Activated CD4-positive, alpha-beta T cell treated with anti-CD3 and anti-CD28 coated beads, Interleukin-2, amount 50 U/mL, for 4 hours (primary cell): ENCODE measurements at places on chromosomes 3 and 15.
A peak's percentile ranks its signal among the peaks of the same experiment; 100 is the strongest.

GRCh38 chr3:134867277-134867676 lies 72.2 kb downstream of the EPHB1 start:
- no peak for DNase-seq

- no peak for DNase-seq
These were observed 61.2 kb upstream of the XRN1 start for GRCh38 chr3:142509079-142509478.

- no peak for DNase-seq
These were observed 461.8 kb downstream of the MAGI1 start for GRCh38 chr3:65576966-65577365.

DNA sequence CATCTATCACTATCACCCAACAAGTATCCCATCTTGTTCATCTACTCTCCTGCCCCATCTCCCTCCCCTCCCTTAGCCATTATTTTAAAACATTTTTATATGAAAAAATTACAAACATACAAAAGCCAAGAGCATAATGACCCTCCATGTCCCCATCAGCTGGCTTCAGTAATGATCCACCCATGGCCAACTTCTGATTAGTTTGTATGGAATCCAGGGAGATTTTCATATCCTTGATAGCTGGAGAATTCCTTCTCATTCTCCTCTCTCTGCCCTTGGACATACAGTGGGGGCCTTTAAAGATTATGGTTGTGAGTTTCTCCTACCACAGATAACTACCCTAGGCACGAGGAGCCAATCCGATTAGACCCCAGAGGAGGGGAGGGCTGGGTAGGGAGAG lies 40.2 kb downstream of the IRAK2 start:
- no peak for DNase-seq

- no peak for DNase-seq
These were observed 138.3 kb downstream of the TAFA4 start for GRCh38 chr3:68793759-68794701.

DNA sequence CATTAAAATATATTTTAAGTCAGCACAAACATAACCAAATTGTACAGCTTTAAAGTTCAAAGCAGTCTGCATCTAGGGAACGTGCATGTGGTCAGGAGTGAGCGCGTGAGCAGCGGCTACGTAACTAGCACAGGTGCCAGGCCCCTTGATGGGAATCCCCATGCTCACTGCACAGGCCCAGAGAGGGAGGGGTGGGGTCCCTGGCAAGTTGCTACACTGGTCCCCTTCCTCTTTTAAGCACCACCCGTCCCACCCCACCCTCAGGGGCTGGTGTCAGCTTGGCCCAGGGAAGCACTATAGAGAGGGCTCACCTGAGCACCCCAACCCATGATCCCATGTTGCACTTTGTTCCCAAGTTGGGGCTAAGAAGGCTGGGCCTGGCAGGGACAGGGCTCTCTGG lies 835 bp upstream of the GMPPB start:
- no peak for DNase-seq

DNA sequence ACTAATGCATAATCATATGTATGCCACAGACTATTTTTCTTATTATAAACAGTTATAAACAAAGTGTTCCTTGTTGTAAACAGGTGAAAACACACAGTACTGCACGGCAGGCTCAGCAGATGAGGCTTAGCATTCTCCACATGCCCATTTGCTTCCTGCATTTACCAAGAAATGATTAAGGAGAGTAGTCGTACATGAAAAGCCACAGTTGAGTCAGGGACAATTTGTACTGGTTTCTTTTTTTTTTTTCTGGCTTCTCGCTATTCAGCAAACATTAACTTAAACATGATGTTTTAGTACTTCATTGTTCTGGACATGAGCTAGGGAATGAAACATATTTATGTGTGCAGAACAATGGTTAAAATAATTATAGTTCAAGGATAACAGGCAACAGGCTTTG lies 63.4 kb downstream of the GHSR start:
- DNase-seq, result no peak

GRCh38 chr15:101020451-101020850 lies 101.3 kb downstream of the LRRK1 start:
- DNase-seq, result no peak

DNA sequence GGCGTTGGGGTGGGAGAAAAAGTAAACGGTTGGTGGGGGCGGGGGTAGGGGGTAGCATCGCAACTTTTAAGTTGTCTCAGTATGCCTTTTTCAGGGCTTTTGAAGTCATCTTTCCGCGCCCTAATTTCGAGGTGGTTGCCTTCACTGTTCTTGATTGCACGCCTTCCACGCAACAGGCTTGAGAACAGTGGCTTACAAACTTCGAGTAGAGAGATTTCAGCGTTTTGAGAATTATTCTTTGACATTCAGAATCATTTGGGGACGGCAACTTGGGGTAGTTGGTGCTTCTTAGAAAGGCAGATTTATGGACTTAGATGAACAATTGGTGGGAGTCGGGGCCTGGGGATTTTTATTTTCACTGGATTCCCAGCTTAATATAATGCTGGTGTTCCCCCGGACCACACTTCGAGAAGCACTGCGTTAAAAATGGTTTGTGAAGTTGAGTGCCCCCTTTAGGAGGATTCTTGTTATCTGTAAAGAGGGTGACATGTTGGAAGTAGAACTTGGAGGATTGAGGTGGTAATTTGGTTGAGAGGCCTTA lies 880 bp downstream of the PPP4R2 start:
- DNase-seq, result peak; percentile 15

DNA sequence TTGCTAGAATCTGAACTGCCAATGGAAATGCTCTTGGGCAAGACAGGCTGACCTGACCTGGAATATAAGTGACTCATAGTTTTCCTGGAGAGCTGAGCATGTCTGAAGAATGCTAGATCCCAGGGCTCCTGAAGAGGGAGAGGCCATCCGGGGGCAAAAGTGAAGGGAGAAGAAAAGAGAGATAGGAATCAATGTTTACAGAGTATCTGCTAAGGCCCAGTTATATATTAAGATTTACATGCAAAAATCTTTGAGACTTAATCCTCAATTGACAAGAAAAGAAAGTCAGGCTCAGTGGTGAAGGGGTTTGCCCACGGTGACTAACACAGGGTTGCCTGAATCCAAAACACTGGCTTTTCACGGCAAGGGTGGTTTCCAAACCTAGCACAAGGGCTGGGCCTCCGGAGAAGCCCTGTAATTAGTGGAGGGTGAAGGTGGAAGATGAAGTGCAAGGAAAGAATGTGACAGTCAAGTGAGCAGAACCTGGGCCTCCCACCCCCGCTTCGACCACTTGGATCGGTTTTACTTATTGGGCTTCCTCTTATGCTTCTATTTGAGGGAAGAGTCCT lies 91.7 kb upstream of the FGF12 start:
- peak; percentile 42 for DNase-seq

DNA sequence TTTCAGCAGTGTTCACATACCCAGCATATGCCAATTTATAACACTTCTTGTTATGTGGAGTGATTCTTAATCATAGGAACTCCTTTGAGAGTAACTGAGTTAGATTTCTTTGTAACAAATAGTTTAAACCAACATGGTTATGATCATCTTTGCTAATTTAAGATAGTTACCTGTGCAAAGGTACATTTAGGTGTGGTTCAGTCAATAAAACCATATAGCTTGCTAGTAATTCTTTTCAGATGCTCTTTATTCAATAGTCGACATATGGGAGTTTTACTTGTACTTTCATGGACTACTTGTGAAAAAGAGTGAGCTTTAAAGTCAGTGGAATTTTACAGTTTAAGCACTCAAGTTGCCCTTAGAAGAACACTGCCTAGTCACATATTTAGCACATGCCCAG lies 5.2 kb downstream of the DNAJC13 start:
- DNase-seq, result no peak

- no peak for DNase-seq
These were observed 23.8 kb upstream of the CNTN6 start for GRCh38 chr3:1068985-1069384.

DNA sequence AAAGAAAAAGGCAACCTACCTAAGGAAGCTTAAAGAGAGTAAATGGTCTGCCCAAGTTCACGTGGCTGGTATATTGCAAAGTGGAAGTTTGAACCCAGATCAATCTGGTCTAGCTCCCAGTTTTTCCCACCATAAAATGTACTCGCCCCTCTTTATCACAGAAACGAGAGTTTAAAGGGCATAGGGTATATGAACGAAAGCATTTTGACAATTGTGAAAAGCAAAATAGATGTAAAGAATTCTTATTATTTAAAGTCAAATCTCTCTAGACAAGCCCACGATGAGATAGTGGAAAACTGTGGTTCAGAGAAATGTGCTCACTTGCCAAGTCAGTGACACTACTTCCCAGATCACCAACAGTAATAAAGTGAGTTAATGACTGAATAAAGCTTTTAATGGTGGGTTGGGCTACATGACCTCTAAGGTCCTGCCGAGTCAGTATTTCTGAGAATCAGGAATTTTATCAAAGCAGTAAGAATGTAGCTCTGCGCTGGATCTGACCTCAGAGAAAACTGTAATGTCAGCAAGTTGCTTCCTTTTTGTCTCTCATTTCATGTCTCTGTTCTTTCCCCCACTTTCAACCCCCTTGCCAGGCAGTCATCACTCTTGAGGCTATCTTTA lies 23.3 kb upstream of the NEO1 start:
- DNase-seq, result no peak

DNA sequence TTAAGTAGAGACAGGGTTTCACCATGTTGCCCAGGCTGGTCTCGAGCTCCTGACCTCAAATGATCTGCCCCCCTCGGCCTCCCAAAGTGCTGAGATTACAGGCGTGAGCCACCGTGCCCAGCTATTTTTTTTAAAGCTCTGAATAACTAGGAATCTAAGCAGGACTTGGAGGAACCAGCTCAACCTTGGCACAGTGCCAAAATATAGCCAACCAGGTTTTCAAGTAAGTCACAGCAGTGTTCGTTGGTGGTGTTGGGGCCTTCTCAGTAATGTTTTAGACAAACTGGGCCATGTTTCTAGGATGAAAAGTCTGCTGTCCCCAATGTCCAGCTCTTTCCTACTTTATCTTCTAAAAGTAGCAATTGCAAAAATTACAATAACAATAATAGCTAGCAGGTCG lies 6.4 kb upstream of the ADAM10 start:
- DNase-seq, result no peak

- DNase-seq, result no peak
These were observed 1.1 kb downstream of the FAH start for GRCh38 chr15:80153900-80154299.

DNA sequence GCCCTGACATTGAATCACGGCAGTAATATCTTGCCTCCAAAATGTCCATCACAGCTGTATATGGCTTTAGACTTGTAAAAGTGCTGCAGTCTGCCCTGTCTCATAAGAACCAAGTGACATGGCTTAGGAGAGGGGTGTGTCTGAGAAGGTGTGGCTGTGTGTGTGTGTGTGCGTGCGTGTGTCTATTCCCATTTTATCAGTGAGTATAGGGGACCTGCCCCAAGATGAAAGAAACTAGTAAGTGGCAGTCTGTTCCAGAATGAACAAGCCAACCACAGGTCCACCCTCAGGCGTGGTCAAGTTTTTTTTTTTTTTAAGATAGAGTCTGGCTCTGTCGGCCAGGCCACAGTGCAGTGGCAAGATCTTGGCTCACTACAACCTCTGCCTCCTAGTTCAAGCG lies 5.6 kb upstream of the RHOV start:
- no peak for DNase-seq

DNA sequence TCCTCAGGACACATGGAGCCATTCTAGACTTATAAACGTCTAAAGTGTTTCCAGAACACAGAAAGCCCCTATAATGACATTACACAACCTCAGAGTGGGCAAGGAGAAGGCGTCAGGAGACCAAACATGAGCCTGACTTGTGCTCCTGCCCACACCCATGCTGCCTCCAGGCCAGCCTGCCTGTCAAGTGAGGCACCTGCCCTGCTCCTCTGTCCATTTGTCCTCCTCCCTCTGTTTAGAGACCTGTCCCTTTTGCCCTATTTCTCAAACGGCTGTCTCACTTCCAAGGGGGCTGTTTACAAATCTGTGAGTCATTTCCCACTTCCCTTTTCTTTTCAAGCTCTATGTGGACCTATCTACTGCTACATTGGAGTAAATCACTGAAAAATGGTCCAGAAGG lies 21.0 kb downstream of the ZDHHC3 start:
- DNase-seq, result no peak
